H9 (cell line): ENCODE measurements at places on chromosomes 3 and 15. TPM values are rescaled to one million over a fixed set of nuclear protein-coding genes. Genes with fewer than 3 reads are reported as not detected.

- H3K27me3 ChIP-seq = no peaks in the 10 kb centered on the region
- no peaks in the 10 kb centered on the region; the same call in 1 of the 2 replicates for H3K36me3 ChIP-seq
- no peaks in the 10 kb centered on the region for H3K4me1 ChIP-seq
- no peak overlapping the region for H3K27ac ChIP-seq
Measured at GRCh38 chr3:36250191-36250590, 130.1 kb upstream of the STAC start.

GRCh38 chr3:6179761-6180160 is 681.2 kb upstream of the GRM7 start:
- H3K27ac ChIP-seq = no peak overlapping the region
- H3K4me3 ChIP-seq = no peak overlapping the region
- no peak for DNase-seq
- no peaks in the 10 kb centered on the region for H3K36me3 ChIP-seq

DNA sequence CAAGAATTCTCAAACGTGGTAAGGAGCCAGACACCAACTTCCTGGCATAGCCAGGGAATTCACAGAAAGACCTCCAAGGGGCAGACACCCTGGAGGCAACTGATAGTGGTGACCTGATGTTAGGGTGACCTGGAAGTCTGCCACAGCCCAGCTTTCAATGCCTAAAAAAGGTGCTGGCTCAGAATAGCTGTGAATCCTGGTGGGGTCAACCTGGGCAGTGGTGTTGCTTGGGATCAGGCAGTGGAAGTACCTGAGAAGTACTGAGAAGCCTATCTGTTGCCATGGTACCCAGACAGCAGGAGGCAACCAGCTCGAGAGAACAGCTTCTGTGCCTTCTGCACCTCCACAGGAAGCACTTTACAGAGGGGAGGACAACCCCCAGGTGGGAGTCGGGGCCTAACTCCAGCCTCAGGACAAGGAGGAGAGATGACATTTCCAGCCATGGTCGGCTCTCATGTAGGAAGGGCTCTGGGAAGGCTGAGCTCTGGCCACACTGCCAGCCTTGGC is 55.4 kb upstream of the LARS2 start:
- H3K4me3 ChIP-seq = no peak overlapping the region; the same call in 2 of the 3 replicates
- no peak for DNase-seq

- H3K36me3 ChIP-seq = no peaks in the 10 kb centered on the region
- no peak for DNase-seq
- no peak overlapping the region for H3K27ac ChIP-seq
- H3K27me3 ChIP-seq = no peaks in the 10 kb centered on the region
Measured at GRCh38 chr3:63753567-63753966, 65.5 kb upstream of the C3orf49 start.

- H3K4me1 ChIP-seq = peaks cover 4% of the 10 kb centered on the region; the same call in 1 of the 2 replicates
- no peak overlapping the region for H3K27ac ChIP-seq
- no peak overlapping the region for H3K4me3 ChIP-seq
- no peaks in the 10 kb centered on the region; the same call in 1 of the 2 replicates for H3K27me3 ChIP-seq
- peak; percentile 81 for DNase-seq
Measured at GRCh38 chr15:67548862-67549651, 6.6 kb downstream of the MAP2K5 start.

DNA sequence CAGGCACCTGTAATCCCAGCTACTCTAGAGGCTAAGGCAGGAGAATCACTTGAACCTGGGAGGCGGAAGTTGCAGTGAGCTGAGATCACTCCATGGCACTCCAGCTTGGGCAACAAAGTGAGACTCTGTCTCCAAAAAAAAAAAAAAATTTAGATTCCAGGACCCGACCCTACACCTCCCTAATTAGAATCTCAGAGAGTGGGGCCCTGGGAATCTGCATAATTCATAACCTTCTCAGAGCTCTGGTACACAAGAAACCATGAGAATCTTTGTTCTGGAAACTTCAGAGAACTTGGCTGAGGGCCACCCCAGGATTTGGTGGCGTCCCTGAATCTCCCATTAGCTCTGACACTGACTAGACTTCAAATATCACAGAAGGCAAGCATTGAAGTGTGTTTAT is 31.5 kb downstream of the B3GNT5 start:
- no peaks in the 10 kb centered on the region; the same call in 1 of the 2 replicates for H3K4me1 ChIP-seq
- no peaks in the 10 kb centered on the region for H3K27me3 ChIP-seq
- H3K27ac ChIP-seq = no peak overlapping the region

GRCh38 chr3:195282961-195283360 is 12.0 kb upstream of the XXYLT1 start:
- no peak overlapping the region for H3K27ac ChIP-seq
- no peak for DNase-seq
- no peak overlapping the region for H3K4me3 ChIP-seq
- no peaks in the 10 kb centered on the region for H3K27me3 ChIP-seq
- no peaks in the 10 kb centered on the region; the same call in 2 of the 3 replicates for H3K36me3 ChIP-seq
- no peaks in the 10 kb centered on the region for H3K4me1 ChIP-seq

DNA sequence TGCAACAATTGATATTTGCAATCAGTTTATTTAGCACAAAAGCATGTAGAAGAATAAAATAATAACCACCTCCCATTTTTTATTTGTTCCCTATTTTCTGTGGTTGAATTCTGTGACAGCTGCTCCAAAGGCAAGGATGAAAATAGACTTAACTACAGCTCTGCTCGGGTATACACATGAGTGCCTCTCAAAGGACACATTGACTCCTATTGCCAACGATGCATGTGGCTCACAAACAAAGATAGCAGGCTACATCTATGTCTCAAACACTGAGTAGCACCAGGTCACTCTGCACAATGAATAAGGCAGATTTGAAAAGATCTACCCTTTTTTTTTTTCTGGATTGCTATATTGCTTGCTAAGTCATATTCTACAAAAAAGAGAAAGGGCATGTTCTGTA is 612.9 kb downstream of the ROBO1 start:
- no peaks in the 10 kb centered on the region; the same call in 1 of the 2 replicates for H3K4me1 ChIP-seq
- no peak for DNase-seq
- no peak overlapping the region for H3K4me3 ChIP-seq
- no peaks in the 10 kb centered on the region for H3K27me3 ChIP-seq
- peaks cover 8% of the 10 kb centered on the region for H3K36me3 ChIP-seq

GRCh38 chr15:74960286-74960685 is 3.7 kb upstream of the RPP25 start:
- H3K27ac ChIP-seq = no peak overlapping the region
- DNase-seq = no peak
- H3K36me3 ChIP-seq = no peaks in the 10 kb centered on the region
- no peaks in the 10 kb centered on the region; the same call in 1 of the 2 replicates for H3K4me1 ChIP-seq

GRCh38 chr3:108804437-108804836 is 18.1 kb upstream of the TRAT1 start:
- H3K4me3 ChIP-seq = no peak overlapping the region
- no peak overlapping the region for H3K27ac ChIP-seq
- H3K36me3 ChIP-seq = no peaks in the 10 kb centered on the region
- H3K27me3 ChIP-seq = no peaks in the 10 kb centered on the region
- DNase-seq = no peak

DNA sequence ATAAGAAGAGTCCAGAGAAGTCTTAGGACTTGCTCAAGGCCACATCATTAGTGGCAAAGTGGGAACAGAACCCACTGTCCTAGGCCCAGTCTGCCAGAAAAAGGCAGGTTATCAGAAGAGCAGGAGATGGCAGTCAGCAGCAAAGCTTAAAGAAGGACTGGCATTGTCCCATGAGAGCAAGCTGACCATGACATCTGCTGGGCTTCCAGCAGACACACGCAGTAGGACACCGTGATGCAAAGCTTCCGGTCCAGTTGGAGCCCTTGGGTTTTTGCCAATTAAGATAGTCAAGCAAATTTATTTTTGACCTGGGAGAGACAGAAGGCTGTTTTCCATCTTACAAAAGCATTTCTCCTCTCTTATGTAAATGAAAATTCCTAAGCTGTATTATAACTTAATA is 42.1 kb downstream of the ZBTB38 start:
- H3K4me1 ChIP-seq = no peaks in the 10 kb centered on the region
- H3K4me3 ChIP-seq = no peak overlapping the region
- H3K27ac ChIP-seq = no peak overlapping the region
- no peak for DNase-seq
- H3K27me3 ChIP-seq = peaks cover 4% of the 10 kb centered on the region; the same call in 1 of the 2 replicates

DNA sequence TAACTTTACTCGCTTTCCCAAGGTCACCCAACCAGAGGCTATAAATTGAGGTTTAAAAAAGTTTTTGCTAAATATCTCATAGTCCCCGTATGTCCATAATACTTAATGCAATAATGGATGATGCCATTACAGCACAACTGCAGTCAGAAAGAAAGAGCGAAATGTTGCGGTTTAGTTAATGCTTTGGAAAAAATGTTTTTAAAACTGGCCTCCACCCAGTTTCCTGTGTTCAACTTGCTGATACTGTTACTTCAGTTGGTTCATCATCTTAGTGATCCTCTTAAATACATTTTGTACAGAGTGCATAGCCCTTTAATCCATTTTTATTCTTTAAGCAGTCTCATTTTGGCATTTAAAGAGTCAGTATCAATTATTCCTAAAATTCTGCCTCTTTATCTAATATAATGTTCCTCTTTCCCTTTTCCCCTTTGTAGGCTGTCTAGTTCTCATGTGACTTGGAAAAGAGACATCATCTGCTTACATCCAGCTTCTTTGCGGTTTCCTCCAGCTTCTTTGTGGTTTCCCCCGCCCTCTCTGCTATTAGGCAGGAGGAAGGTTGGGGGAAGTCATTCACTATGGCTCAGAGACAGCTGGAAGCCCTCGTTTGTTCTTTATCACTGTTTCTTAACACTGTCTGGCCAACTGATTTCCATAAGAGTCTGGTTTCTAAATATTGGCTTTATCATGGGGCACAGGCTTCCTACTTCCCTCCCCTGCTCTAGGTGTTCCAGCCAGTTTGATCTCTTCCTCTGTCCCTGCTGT is 154.3 kb downstream of the GOLIM4 start:
- H3K4me1 ChIP-seq = peaks cover 3% of the 10 kb centered on the region; the same call in 1 of the 2 replicates
- H3K36me3 ChIP-seq = no peaks in the 10 kb centered on the region
- no peak overlapping the region for H3K4me3 ChIP-seq

DNA sequence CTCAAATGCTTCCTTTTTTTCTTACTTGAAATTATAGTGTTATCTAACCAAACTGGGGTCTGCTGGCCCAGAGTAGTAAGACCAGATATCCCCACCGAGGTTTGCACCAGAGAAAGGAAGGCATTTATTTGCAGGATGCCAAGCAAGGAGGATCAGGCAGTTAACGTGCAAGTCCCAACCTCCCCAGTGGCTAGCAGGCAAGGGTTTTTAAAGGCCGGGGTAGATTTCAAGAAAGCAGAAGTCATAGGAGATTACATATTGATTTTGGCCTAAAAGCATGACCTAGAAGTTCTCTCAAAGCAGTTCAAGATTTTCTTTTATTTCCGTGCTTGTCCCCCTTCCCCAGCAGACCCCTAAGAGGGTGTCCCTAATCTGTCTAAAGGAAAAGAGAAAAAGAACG is 32.8 kb upstream of the STRIT1 start:
- DNase-seq = no peak
- H3K27me3 ChIP-seq = no peaks in the 10 kb centered on the region
- H3K36me3 ChIP-seq = no peaks in the 10 kb centered on the region
- no peaks in the 10 kb centered on the region for H3K4me1 ChIP-seq
- H3K27ac ChIP-seq = no peak overlapping the region

GRCh38 chr3:157129803-157130466 is 30.0 kb downstream of the CCNL1 start:
- no peak for DNase-seq
- no peak overlapping the region for H3K27ac ChIP-seq
- no peaks in the 10 kb centered on the region for H3K36me3 ChIP-seq
- no peaks in the 10 kb centered on the region for H3K27me3 ChIP-seq
- peak overlapping the region; percentile 53 for H3K4me3 ChIP-seq

DNA sequence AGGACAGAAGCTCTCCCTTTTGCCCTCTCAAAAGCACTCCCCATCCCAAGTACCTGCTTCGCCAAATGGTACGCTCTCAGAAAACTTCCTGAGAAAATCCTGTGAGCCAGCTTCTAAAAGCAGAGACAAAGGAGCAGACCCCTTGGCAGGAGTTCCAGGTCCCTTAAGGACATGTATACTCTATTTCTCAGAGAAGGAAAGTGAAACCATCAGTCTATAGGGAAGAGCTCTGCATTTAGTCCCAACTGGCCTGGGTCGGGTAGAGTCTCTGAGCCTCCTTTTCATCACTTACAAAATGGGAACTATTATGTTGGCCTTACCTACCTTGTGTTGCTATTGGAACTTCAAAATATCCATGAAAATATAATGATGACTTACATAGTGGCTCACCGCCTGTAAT is 19.7 kb downstream of the DAPK2 start:
- no peak for DNase-seq
- no peaks in the 10 kb centered on the region for H3K36me3 ChIP-seq
- H3K27me3 ChIP-seq = no peaks in the 10 kb centered on the region
- no peak overlapping the region for H3K4me3 ChIP-seq

DNA sequence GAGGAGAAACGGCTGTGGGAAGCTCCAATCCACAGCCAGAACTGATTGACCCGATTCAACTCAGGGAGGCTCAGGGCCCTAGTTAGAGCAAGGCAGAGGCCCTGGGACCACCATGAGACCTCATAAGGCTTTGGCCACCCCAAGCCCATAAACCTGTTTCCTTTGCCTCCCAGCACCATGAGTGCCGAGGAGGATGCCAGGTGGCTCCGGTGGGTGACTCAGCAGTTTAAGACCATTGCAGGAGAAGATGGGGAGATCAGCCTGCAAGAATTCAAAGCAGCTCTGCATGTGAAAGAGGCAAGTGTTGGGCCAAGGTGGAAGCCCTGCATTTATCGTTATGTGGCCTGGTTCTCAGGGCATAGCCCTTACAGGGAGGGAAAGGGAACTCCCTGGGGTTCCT is 11.9 kb downstream of the NOX5 start:
- no peaks in the 10 kb centered on the region for H3K27me3 ChIP-seq
- no peaks in the 10 kb centered on the region; the same call in 1 of the 2 replicates for H3K4me1 ChIP-seq
- peak; percentile 47 for DNase-seq

DNA sequence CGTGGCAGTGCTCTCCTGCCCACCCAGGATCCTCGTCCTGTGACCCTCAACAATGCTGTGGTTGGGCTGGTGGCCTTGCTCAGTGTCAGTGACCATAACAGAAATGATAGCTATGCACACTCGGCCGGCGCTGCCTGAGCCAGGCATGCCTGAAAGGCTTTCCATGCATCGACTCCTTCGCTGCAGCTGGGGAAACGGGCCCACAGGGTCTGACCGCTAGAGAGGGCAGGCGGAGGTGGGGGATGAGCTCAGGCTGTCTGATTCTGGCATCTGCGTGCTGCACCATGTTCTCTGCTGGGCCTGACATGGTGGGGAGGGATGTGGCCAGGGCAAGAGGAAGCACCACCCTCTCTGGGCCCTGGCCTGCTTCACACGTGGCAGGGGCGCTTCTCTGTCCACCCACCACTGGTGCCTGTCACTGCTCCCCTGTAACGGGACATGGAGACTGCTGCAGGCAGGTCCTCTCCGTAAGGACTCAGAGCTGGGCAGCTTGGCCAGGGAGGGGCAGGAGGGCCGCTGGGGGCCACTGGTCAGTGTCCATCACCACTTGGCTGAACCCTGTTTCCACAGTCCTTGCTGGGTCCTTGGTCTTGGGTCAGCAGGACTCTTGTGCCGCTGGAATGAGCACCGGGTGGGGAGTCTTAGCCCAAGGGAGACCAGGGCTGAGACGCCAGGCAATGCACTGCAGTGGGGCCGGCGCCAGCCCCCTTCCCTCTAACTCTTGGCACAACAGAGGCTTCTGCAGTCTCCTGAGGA is 64.1 kb upstream of the RPL32 start:
- H3K4me3 ChIP-seq = no peak overlapping the region
- H3K36me3 ChIP-seq = peaks cover 37% of the 10 kb centered on the region
- H3K4me1 ChIP-seq = no peaks in the 10 kb centered on the region
- no peak overlapping the region for H3K27ac ChIP-seq

- no peak for DNase-seq
- H3K27me3 ChIP-seq = no peaks in the 10 kb centered on the region
- no peaks in the 10 kb centered on the region for H3K36me3 ChIP-seq
- H3K4me3 ChIP-seq = no peak overlapping the region
- no peak overlapping the region for H3K27ac ChIP-seq
Measured at GRCh38 chr3:108106449-108106848, 15.6 kb upstream of the CD47 start.

CPNE4 gene
- total RNA-seq = 1.6 and 1.9 TPM in 2 replicates

SUCLG2 gene
- 38.1 and 38.5 TPM in 2 replicates for total RNA-seq

TRPM1 gene
- total RNA-seq = not detected in 2 replicates

CPN2 gene
- not detected in 2 replicates for total RNA-seq

REC114 gene
- total RNA-seq = not detected in 2 replicates

GOLGA6D gene
- total RNA-seq = 0.35 and 0.37 TPM in 2 replicates

RASL12 gene
- total RNA-seq = 7.5 and 7.7 TPM in 2 replicates
